Stimulated activated CD4-positive, alpha-beta T cell treated with anti-CD3 and anti-CD28 coated beads, Interleukin-1b, Interleukin-23, amount 100 ng/mL, for 1 hour (primary cell): ENCODE measurements at places on chromosomes 1 and 21.

DNA sequence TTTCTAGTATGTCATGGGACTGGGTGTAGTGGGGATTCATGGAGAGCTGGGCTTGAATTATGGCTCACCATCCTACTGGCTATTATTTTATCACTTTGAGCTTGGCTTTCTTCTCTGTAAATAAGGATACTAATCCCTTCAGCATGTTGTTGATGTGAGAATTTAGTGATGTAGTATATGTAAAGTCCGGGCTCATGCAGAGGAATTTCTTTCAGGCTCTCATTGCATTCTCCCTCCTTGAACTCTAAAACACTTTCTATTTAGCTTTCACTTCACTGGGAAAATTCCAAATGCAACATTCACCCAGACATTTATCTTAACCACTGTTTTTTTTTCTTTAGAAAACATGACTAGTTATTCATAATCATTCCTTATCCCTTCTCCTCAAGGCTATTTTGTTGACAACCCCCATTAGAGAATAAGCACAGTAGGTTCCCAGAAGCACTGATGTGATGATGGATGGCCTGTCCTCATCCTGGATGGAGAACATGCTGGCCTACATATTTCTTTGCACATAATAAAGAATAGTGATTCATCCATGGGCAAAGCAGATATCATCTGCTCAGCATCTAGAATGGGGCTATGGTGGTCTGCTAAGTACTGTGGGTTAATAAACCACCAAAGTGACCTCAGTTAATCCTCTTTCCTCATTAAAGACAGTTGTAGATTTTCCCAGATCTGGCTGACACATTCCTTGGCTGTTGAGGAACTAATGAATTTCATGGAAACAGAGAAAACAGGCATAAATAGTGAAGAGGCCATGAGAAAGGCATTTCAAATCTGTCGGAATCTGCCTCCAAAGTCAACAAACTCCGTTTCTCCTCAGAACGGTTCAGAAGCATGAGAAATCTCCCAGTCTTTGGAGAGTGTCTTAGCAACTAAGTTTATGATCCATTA lies 68.0 kb upstream of the CYP2J2 start:
- no peak for DNase-seq

GRCh38 chr1:7326366-7326765 lies 444.7 kb upstream of the VAMP3 start:
- no peak for DNase-seq

DNA sequence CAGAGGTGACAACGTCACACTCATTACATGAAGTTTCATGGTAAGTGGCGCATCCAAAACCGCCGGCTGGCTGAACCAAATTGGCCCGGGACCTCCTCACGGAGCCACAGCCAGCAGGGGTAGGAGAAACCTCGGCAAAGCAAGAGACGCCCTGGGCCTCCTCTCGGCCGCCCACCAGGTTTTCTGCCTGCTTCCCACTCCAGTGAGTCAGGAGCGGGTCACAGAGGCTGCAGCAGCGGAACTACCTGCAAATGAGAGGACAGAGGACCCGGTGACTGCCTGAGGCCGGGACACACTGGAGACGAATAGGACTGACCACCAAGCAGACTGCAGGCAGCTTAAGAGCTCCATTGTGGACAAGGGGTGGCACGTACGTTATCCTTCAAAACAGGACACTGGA lies 55.0 kb downstream of the MEGF6 start:
- DNase-seq: no peak

- no peak for DNase-seq
Observed at GRCh38 chr1:205477759-205478247, 22.0 kb upstream of the BLACAT1 start.

DNA sequence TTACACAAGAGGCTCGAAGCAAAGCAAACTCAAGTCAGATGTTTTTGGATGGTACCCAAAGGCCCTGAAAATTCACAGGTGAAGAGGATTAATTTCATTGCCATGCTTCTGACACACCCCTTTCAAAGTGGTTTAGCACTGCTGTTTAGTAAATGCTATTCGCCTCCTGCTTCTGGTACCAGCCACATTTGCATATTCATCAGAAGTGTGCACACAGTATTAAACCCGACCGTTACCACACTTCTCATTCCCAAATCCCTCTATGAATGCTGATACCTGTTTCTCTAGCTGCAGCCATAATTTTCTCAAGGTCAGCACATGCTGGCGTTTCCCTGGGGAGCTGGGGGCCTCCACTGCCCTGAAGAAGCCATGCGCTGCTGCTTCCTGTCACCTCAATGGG lies 179.8 kb upstream of the DAB1 start:
- DNase-seq: no peak

- peak; percentile 56 for DNase-seq
Observed at GRCh38 chr1:207825719-207826556, 74.1 kb downstream of the CD46 start.

DNA sequence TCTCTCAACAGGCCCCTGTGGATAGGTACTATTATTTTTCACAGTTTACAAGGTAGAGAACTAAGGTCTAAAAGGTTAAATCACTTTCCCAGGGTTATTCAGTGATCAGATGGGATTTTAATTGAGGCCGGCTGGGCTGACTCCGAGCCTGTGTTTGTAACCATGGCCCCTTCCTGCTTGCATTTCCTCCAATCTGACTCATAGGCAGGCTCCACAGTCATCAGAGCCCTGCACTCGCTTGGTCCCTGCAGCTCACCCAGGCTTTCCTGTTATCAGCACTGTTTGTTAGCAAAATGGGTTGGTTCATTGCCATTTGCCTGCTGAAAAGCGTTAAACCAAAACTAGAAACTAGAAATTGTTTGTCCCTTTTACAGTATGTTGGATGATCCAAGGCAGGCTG lies 41.4 kb upstream of the LMX1A start:
- DNase-seq: no peak

DNA sequence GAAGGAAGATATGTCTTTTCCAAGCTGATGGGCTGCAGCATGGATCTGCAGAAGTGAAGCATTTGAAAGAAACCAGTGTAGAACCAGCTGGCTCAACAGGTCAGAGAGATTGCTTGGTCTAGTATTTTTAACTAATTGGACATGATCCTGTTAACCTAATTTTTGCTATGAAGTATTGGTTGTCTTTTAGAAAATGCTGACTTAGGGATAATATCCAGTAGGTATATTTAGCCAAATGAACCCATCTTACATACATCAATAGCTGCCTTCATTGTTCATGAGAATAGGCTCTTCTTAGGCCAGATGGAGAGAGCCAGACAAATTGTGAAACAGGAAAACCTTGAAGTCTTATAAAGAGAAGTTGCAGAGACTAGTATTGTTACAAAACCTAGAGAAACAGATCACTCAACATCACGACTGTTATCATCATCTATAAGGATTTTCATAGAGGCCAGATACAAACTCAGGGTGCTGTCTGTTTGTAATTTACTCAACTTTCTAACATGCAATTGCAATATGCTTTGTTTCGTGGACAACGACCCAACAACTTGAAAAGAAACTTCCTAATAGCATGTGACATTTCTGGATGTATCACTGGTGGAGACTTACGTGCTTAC lies 148.2 kb downstream of the DISC1 start:
- DNase-seq: no peak

DNA sequence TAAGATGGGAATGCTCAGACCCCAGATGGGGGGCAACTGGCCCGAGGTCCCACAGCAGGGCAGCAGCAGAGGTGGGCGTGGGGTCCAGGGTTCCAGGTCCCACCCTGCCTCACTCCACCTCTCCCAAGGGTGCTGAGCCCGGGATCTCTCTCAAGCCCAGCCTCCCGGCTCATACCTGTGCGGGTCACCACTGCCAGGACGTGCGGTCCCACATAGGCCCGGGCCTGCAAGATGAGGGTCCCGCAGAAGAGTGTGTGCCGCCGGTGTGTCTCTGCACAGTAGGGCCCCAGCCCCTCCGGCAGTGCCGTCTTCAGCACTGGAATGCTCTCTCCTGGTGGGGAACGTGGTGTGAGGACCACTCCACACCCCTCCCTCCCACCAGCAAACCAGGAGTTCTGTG lies 14.9 kb downstream of the ATP13A2 start:
- DNase-seq: no peak

- DNase-seq: no peak
Observed at GRCh38 chr1:195336812-195337211, 1271.4 kb downstream of the KCNT2 start.

DNA sequence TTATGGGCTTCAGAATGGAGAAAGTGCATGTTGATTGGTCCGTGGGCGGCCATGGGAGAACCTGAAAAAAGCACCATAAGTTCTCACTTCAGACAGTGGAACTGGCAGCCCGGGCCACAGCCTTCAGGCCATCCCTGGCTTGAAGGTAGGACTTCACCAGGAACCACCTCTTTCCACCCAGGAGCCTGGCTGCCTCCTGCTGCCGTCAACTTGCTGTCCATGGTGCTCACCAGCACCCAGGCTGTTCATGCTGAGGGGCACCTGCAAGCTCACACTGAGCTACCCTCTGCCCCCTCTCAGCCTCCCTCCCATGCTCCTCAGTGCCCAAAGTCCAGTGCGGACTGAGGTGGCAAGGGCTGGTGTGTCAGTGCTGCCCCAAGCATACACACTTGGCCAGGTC lies 12.9 kb upstream of the FNBP1L start:
- no peak for DNase-seq

DNA sequence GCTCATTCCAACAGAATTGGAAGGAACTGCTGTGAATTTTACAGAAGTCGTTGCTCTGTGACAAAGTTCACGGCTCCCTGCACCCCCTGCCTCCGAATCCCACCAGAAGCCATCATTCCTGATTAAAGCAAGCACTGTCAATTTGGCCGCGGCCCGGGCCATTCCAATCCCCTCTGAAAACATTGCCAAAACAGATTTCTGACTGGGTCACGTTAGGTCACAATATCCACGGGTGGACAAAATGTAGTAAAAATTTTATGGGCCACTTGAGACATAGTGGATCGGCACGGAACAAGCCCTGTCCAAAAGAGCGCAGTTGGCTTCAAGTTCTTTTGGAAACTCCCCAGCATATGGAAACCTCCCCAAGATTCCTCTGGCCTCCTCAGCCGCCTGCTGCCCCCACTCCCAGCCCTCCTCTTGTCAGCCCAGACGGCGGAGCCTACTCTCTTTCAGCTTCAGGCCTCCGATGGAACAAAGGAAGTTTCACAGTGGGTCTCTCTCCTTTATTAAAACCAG lies 67.2 kb upstream of the IFNAR2 start:
- DNase-seq: no peak

- DNase-seq: no peak
Observed at GRCh38 chr21:44092211-44092610, 15.0 kb upstream of the PWP2 start.

GRCh38 chr21:28099001-28099705 lies 893.5 kb downstream of the LTN1 start:
- DNase-seq: no peak

GRCh38 chr1:5771788-5772187 lies 220.4 kb downstream of the NPHP4 start:
- DNase-seq: no peak

DNA sequence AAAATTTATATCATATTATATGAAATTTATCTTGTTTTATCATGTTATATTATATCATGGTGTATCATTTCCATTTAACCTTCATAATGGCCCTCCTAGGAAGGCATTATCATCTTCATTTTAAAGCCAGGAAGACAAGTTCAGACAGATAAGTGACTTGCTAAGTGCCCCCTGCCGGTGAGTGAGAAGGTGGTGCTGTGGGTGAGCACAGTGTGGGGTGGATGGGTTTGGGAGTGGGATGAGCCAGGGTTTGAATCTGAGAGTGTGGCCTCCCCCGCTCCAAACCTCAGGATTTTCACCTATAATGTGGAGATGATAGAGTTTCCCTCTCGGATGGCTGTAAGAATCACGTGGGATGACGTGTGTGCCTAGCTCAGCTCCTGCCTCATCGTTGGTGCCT lies 108.7 kb upstream of the IGSF21 start:
- DNase-seq: no peak

- DNase-seq: no peak
Observed at GRCh38 chr21:26432410-26432809, 140.7 kb downstream of the CYYR1 start.

DNA sequence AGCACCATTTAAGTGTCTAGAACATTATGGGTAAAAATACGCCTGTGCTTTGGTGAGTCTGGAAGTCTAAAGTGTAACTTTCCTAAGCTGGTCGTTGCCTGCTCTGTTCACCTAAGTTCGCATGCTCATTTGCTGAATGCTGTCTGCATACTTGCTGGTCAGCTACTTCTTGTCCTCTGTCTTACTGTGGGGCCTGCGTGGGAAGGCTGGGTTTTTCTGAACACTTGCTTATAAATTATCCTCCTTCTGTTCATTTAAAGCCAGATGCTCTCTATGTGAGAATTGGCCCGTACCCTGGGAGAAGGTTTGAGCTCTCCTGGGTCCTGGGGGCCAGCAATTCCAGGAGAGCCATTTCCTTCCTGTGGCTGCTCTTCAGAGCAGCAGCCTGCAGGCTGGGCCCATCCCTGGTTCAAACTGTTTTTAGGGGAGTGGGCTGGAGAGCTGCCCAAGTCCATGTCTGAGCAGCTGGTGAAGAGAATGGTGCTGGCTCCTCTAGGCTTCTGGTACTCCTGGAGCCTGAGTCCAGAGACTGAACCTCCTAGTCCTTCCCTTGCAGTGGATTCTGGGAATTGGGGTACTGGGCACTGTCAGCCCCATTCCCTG lies 75.7 kb downstream of the GALNT2 start:
- no peak for DNase-seq

DNA sequence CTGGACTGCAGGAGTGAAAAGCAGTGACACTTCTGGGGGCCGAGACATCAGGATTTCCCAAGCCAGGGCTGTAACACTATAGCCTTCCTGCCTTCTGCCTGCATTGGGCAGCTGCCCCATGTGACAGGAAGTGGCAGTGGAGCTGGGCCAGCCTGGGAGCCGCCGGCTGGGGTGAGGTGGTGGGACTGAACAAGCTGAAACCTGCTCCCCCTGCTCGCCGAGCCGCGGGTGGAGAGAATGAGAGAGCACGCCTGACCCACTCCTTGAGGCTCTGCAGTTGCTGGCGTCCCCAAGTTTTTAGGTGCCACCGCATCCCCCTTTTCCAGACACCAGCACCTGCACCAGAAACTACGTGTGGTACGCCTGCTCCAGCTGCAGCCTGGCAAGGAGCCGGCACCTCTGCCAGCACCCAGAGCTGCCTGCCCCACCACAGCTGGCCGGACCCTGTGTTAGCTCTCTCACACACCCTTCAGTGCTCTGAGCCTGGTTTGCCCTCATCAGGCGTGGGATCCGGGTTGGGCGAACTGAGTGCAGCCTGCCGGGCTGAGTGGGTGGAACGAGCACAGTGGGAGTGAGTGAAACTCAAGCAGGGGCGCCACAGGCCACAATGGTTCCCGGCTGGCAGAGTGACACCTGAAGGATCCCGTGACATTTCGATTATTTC lies 119.4 kb downstream of the AKT3 start:
- DNase-seq: no peak

- no peak for DNase-seq
Observed at GRCh38 chr1:3174487-3175247, 105.7 kb downstream of the PRDM16 start.

- no peak for DNase-seq
Observed at GRCh38 chr1:28249013-28249865, 10.1 kb upstream of the SESN2 start.

DNA sequence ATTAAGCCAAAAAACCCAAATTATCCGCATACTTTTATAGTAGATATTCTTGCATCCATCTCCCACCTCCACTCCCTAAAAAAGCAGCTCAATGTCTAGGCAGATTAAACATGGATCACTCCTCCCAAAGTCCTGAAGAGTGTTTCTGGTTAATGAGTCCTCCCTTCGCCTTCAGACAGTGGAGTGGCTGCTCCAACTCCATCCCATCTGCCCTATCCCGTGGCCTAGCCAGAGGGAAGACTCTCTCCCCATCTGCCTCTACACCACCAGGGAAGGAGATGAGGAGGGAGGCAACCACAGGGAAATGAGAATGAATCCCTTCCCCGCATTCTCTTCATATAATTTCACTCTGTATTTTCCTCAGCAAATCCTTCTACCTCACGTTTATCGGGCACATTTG lies 103.8 kb downstream of the SLC45A1 start:
- no peak for DNase-seq

GRCh38 chr1:199861020-199861795 lies 166.3 kb upstream of the NR5A2 start:
- no peak for DNase-seq
